ENCODE measurements at places on chromosomes 12 and 14. TPM values are rescaled to one million over a fixed set of nuclear protein-coding genes. Genes with fewer than 3 reads are reported as not detected.

- DNase-seq: no peak
These were observed 61.8 kb downstream of the KLRG1 start for GRCh38 chr12:9051158-9051550.

The AVPR1A gene
- polyA plus RNA-seq: 0.58 TPM

DNA sequence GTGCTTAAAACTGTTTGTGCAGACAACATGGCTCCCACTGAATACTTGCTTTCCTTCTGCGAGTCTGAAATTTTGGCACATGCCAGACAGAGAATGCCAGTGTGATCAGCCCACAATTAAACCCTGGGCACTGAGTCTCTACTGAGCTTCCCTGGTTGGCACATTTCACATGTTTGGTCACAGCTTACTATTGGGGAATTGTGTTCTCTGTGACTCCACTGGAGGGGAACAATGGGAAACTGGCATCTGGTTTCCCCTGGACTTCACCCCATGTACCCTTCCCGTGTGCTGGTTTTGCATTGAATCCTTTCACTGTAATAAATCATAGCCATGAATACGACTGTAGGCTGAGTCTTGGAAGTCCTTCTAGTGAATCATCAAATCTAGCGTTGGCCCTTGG lies 64.9 kb downstream of the EFCAB11 start:
- DNase-seq: no peak

GRCh38 chr12:89863968-89864367 lies 155.3 kb upstream of the ATP2B1 start:
- DNase-seq: no peak

- no peak for DNase-seq
These were observed 177.9 kb upstream of the PRMT8 start for GRCh38 chr12:3313066-3313465.
